ENCODE measurements at places on chromosomes 12 and 14. TPM values are rescaled to one million over a fixed set of nuclear protein-coding genes. Genes with fewer than 3 reads are reported as not detected.

The GPR65 gene
- total RNA-seq: 2.7 TPM

The APOF gene
- not detected for total RNA-seq

The MANSC1 gene
- 19.8 TPM for total RNA-seq

The NPFF gene
- not detected for total RNA-seq

The TIGAR gene
- total RNA-seq: 7.9 TPM

The C3AR1 gene
- 21.8 TPM for total RNA-seq

The FOXN4 gene
- not detected for total RNA-seq

The KRT6C gene
- not detected for total RNA-seq

The ESPL1 gene
- 1.2 TPM for total RNA-seq

The C12orf57 gene
- 177 TPM for total RNA-seq
